Activated CD4-positive, alpha-beta T cell treated with anti-CD3 and anti-CD28 coated beads, Interleukin-2, amount 50 U/mL, for 16 hours (primary cell): ENCODE measurements at places on chromosomes 1 and 21.

DNA sequence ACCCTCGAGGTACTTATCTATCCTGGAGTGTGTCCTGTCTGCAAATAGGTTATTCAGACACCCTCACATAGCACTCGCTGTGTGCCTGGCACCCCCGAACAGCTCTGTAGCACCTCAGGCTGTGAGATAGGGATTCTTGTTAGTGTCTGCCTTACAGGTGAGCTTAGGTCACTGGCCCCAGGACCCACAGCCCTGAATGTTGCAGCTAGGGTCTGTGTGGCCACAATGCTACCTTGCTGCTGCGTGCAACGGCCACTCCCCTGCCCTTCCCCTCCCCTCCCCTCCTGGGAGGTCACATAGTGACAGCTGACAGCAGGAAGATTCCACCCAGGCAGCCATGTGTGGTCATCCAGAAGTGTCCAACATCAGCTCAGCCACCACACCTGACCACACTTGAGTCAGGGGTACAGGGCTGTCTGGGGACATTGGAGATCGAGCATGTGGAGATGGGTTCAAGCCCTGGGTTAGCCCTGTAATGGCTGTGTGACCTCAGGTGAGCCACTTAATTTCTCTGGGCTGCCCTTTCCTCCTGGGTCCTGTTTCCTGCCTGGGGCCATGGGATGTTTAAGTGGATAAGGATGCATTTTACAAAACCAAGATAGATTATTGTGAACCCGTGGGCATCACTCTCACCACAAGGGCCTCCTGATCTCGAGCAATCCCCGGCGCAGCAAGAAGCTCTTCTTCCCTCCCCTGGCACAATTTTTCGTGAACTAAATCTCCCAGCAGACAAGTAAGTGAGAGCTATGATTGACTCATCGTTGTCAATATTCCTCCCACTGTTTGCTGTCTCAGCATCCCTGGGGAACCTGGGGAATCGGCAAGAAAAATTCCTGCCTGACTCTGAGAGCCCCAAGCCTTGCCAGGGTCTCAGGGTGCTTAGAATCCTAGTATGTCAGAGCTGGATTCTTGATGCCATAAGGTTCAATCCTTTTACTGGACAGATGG lies 208.7 kb downstream of the PTPRU start:
- no peak for DNase-seq

DNA sequence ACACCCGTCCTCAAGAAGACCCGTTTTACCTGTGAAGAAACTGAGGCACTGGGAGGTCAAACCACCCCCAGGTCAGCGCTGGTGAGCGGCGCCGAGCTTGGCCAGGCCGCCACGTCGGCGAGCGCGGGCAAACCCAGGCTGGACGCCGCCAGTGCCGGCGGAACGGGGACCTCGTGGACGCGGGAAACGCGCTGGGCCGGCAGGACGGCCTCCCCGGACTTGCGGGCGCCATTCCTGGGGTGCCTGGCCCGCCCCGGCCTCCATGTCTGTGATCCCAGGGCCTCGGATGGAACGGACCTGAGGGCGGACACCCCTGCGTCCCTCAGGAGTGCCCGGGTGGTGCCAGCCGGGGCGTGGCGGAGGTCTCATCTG lies 764 bp upstream of the SUMO3 start:
- DNase-seq, result no peak

DNA sequence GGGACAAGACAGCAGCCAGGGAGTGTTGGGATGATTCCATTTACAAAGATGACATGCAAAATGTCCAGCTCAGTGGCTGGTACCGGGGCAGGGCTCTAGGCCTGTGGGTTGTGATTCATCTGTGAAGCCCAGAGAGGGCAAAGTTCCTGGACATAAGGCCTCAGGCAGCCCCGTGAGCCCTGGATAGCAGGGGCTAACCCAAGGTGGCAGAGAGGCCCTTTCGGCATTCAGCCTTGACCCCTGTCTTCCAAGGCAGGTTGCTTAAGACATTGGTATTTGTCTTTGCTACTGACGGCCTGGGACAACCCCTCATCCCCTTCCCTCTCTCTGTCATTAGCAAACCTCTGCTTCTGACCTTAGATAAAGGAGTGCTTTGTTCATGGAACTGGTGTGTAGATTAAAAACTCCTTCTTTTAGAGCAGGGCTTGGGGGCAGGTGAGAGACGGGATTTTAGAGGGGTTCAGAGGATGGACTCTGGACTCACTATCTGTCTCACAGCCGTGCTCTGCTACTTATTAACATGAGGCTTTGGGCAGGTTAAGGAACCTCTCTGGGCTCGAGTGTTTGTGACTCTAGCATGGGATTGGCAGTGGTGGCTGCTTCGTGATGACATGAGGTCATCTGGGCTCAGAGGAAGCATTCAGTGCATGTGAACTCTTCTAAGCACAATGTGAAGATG lies 36.3 kb downstream of the TMEM51 start:
- no peak for DNase-seq

- DNase-seq, result no peak
Observed at GRCh38 chr1:168497376-168497950, 46.3 kb downstream of the XCL2 start.

DNA sequence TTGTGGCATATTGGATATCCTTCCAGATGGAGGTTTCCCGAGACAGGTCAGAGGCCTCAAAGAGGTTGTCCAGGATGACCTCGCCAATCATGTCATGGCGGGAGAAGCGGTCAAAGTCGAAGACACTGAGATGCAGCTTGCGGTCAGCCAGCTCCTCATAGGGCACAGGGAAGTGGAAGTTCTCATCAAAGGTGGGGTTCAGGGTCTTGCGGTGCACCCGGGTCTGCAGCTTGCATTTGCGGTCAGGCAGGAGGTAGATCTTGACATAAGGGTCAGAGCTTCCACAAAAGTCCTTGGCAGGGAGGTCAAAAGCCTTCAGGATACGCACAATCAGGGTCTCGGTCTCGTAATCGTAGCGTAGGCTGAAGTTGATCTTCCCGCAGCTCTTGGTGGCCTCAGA lies 16.2 kb downstream of the SYT6 start:
- DNase-seq, result no peak

DNA sequence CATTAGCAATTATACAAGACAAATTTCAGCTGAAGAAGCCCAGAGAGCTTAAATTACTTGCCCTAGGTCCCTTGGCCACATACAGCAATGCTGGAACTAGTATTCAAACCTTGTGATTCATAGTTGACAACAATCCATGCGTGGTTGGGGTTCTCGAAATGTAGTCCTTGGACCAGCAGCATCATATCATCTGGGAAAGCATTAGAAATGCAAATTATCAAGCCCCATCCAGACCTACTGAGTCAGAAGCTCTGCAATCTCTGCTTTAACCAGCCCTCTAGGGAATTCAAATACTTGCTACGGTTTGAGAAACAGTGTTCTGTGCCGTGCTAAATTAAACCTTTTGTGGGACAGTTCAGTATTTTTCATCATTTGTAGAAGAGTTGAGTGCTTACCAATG lies 65.1 kb downstream of the CLIC6 start:
- no peak for DNase-seq

- DNase-seq, result no peak
Observed at GRCh38 chr21:36946949-36947356, 19.5 kb downstream of the HLCS start.

DNA sequence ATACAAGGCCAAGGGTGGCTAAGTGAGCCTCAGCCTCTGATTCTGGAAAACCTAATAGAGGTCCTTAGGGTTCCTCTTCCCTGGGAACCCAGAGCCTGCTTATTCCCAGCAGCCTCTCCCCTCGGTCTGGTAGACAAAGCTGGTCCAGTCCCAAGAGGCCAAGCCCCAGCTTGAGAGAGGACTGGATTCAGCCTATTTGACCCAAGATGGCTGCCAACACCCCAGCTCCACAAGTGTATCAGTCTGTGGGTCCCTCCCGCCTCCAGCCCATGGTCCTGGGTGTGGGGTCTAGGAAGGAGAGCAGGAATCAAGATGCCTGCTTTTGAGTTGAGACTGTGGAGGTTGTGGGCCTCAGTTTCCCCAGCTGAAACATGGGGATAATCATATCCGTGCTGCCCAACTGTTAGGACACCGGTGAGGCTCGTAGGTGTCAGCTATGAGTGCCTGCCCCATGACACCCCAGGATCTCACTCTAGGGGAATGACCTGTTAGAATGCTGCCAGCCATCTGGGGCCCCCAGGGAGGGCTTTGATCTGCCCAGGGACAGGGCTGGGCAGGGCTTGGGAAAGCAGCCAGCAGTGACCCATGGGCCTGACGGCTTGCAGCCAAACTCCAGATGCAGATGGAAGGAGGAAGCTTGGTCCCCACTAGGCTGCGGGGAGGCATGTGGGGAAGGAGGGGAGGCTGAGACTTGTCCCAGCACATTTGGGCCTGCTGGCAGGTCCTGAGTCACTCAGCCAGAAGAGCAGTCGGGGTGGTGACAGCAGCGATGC lies 45.4 kb downstream of the NUAK2 start:
- no peak for DNase-seq

DNA sequence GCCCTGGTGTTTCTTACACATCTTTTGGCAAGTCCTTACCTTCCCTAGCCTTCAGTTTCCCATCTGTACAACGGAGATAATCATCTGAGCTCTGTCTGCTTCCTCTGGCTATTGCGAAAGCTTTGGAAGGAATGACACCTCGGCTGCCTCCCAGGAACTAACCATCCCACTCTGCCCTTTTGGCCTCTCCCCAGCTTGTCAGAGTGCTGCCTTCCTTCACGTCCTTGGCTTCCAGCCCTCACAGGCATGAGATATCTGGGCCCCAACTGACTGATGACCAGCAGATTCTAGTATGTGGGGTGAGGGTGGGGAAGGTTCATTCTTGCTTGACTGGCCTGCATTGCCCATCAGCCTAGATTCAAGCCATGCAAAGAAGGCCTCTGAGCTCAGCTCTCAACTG lies 253.1 kb upstream of the FGGY start:
- DNase-seq, result no peak

- no peak for DNase-seq
Observed at GRCh38 chr1:211183747-211184313, 49.9 kb upstream of the KCNH1 start.

GRCh38 chr1:25927521-25928265 lies 21.5 kb upstream of the STMN1 start:
- no peak for DNase-seq

GRCh38 chr1:12416101-12416500 lies 186.3 kb downstream of the VPS13D start:
- no peak for DNase-seq

DNA sequence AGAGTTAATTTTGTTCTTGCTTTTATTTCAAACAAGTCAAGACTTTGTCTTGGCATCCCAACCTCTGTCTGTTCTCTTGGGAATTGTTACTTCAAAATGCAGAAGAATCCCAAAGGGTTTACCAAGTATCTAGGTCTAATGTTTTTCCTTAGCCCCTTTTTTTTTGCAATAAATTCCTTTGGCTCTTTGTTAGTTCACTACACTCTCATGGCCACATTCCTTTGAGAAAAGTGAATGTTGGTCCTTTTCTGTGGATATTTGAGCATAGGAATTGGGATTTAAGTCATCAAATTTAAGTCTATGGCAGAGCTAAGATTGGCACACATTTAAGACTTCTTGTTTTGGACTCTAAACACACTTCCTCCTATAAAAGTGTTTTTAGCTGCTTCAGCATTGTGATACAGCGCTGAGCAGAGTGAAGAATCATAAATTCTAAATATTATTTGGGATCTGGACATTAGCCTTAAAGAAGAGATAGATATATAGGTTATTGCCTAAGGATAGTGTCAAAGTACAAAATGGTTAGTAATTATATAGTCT lies 1.9 kb downstream of the BTF3L4 start:
- DNase-seq, result no peak

DNA sequence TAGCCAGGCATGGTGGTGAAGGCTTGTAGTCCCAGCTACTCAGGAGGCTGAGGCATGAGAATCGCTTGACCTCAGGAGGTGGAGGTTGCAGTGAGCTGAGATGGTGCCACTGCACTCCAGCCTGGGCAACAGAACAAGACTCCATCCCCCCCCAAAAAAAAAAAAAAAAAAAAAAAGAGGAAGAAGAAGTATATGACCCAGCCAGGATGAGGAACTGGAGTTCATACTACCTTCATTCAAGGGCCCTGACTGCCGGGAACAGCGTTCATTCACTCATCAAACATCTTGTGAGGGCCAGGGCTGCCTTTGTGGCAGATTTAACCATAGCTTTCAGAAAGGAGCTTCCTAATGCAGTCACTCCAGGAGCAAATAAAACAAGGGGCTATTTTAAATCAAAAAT lies 127.6 kb downstream of the MRPS6 start:
- no peak for DNase-seq

GRCh38 chr21:31156169-31156568 lies 117.9 kb upstream of the KRTAP19-8 start:
- DNase-seq, result no peak

DNA sequence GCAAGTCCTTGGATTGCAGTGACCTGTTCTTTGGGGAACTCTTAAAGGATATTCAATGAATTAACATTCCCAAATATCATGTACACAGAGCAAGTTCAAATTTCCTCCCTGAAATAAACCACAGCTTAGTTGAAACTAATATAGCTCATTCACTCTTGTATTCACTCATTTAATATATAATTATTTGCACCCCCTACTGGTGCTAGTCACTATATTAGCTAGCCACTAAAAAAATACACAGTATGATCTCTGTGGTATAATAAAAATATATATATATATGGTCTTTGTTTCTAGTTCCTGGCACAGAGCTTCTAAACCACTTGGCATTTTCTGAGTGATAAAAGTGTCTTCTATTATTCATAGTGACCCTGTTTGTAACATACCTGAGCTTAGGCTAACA lies 177.3 kb upstream of the LYPLAL1 start:
- no peak for DNase-seq

- DNase-seq, result no peak
Observed at GRCh38 chr1:210800301-210800700, 333.6 kb downstream of the KCNH1 start.
